ENCODE measurements at places on chromosomes 12 and 14.

GRCh38 chr12:108516511-108517275, 1.6 kb downstream of the FICD start:
- no peak for DNase-seq

DNA sequence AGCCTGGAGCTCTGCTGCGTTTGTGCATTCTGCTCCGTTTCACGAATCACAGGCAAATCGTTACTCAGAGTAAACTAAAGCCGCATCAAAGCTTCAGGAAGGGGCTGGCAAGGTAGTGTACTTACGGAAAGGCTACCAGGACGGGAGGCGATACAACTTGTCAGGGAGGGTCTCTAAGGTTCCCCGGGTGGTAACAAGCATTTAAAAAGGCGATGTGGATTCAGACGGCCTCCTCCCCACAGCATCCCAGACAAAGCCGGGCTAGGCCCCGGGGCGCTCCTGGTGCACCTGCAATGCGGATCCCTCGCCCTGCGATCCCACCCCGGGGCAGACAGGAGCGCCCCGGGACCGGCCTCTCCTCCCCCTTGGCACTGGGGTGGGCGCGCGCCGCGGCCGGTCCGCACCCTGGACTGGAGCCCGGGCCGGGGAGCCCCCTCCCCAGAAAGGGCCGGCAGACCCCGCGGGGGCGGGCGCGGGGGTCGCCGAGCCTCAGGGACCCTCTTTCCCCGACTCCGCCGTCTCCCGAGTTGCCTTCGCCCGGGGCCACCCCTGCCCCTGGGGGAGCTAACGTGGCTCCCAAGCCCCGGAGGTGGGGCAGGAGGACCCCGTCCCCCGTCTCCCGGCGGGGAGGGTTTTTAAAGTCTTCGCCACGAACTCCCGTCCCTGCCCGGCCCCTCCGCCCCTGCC, 718 bp downstream of the CCDC92 start:
- peak; percentile 41 for DNase-seq

GRCh38 chr12:130119241-130119861, 42.9 kb upstream of the FZD10 start:
- no peak for DNase-seq

- DNase-seq: peak; percentile 55
Observed at GRCh38 chr14:20460458-20461224, 593 bp downstream of the PIP4P1 start.

GRCh38 chr12:48336061-48336460, 14.7 kb downstream of the ZNF641 start:
- DNase-seq: no peak

DNA sequence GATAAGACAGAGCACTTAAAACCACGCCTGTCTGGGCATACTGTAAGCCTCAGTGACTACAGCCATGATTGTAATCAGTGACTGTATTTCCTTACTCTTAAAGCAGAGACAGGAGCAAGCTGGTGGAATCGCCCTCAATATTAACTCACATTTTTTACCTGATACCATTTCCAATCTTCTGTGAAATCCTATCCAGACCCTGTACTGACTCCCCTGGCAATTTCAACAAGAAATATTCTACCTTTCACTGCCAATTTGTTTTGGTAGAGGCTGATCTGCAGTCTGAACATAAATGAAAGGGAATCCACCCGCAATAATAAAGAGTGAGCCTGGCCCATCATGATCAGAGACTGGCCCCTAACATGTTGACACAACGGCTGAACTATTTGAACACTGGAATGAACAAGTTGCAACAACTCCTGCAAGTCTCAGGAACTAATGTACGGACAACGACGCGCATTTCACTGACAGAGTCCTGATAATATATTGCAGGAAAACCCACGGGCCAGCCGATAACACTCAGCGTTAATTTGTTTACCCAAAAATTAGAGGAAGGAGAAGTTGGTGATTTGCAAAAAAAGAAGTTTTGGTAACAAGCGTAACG, 195.5 kb upstream of the BTG1 start:
- DNase-seq: no peak

- no peak for DNase-seq
Observed at GRCh38 chr12:10082117-10082874, 16.5 kb downstream of the CLEC1A start.

DNA sequence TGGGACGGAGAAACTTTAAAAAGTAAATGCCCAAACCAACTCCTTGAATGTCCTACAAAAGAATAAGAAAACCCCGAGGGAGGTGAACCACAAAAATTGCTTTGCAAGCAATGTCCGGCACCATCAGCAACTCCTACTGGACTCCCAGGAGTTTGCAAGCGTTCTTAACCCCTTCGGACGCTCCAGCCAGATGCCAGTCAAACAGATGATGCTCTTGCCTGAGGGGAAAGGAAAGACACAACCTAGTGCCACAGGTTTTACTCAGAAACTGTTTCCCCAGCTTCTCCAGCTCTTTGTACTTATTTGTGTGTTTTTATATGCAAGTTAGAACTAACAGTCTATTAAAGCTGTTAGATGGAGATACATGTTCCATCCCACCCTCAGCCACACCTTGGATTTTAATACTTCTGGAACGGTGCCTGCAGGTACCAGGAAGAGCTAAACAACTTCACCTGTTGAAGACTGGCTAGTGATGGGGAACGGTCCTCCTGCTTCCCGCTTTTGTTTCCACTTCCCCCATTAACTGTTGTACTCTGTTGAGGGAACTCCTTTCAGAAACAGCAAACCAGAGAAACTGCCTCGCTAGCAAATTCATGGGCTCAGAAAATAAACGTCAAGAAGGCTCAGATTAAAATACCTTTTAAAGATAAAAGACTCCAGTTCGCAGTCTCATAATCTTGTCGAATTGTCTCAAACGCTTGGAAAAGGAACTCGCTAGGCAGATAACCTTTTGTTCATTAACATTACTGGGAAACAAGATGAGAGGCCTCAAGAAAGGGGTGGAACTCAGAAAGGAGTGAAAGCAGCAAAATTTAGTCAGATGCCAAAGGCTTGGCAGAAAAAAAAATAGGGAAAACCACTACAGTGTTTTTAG, 1.1 kb upstream of the FERMT2 start:
- DNase-seq: no peak

GRCh38 chr14:102922490-102923200, at the start of gene AMN:
TSS of gene AMN (plus strand) at chr14:102922663. CDS start at chr14:102922689, 26 bp downstream.
- DNase-seq: no peak

DNA sequence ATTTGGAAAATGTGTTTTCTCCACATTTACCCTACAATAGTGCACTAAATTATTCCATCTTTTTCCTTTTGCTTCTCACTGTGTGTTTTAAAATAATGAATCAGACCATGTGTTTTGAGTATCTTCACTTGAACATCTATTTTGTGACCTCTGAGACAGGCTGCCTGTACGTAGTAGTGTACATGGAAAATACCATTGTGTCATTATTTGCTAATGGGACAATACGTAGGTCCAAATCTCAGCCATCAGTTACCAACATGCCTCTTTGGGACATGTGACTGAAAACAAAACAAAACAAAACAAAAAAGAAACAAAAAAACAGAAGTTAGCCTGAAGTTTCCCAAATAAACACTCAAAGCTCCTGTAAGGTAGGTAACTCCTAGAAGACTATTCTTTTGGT, 7.1 kb upstream of the MYF6 start:
- no peak for DNase-seq

DNA sequence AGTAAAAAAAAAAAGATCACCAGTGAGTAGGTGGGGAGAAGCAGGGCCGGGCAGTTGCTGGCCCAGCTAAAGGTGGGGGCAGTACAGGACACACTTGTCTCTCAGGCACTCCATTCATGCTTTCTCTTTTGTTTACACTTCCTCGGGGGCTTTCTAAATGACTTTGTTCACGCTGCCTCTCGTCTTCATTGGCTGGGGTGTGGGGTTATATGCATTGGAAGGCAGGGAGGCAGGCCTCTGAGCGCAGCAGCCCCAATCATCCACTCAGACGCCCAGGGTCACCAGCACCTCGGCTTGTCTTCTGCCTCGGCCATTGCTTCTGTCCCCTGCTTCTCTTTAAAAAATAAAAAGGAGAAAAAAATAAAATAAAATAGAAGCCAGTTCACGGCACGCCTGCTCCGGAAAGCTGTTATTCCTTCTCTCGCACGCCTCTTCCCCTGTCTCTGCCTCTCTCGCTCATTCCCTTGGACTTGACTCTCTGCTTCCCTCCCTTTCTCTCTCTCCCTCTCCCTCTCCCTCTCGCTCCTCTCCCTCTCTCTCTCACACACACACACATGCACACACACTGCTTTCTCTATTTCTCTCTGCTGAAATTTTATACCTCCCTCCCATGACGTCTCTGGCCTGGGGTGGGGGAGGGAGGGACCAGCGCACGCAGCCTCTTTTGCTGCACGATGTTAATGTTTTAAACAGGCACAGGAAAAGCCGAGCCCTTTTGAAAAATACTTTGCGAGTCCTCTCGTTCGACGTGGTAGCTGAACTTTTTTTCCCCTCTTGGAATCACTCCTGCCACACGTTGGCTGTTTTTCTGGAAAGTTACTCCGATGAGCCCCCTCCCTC, at the start of gene TGFB3:
TGFB3 (minus strand) TSS at position 570 of the 840 bp plus-strand sequence. CDS start 1,102 bp downstream, outside the sequence.
- DNase-seq: peak; percentile 48

- DNase-seq: peak; percentile 17
Observed at GRCh38 chr12:96402061-96402460, 1.8 kb upstream of the CDK17 start.

DNA sequence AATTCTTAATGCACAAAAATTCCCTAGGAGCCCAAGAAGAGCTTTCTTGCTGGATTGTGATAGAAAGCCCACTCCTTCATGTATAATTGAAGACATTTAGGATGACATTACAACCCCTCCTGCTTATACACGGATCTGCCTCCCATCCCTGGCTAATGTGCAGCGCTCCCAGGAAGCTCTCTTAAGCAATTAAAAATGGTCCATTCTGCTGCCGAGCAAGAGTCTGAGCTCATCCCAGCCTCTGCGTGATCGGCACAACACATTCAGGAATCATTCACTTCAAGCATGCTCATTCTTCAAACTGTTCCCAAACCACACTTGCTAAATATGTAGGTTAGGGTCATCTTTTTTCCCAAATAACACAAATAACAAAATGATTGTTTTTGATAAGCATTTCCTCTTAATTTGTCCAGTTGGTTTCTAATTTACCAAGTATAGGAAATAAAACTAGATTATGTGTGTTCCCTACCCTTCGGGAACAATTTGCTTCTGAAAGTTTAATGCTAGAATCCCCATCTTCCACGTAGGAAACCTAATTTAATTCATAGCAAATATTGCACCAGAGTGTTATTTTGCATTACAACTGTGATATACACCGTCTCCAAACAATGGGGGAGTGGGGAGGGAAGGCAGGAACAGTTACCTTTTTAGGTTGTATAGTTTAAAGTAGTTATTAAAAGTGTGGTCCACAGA, 17.3 kb upstream of the TMEM233 start:
- DNase-seq: no peak

GRCh38 chr12:94495445-94496115, 35.9 kb upstream of the CEP83 start:
- no peak for DNase-seq

GRCh38 chr14:77584809-77585208, 31.6 kb downstream of the SPTLC2 start:
- no peak for DNase-seq

DNA sequence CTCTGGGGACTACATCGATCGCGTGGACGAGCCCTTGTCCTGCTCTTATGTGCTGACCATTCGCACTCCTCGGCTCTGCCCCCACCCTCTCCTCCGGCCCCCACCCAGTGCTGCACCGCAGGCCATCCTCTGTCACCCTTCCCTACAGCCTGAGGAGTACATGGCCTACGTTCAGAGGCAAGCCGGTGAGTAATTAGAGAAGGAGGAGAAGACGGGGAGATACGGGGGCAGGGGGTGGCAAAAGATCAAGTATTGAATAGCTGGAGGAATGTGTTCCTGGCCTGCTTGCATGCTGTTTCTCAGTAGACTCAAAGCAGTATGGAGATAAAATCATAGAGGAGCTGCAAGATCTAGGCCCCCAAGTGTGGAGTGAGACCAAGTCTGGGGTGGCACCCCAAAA, 21.9 kb downstream of the OS9 start:
- no peak for DNase-seq

DNA sequence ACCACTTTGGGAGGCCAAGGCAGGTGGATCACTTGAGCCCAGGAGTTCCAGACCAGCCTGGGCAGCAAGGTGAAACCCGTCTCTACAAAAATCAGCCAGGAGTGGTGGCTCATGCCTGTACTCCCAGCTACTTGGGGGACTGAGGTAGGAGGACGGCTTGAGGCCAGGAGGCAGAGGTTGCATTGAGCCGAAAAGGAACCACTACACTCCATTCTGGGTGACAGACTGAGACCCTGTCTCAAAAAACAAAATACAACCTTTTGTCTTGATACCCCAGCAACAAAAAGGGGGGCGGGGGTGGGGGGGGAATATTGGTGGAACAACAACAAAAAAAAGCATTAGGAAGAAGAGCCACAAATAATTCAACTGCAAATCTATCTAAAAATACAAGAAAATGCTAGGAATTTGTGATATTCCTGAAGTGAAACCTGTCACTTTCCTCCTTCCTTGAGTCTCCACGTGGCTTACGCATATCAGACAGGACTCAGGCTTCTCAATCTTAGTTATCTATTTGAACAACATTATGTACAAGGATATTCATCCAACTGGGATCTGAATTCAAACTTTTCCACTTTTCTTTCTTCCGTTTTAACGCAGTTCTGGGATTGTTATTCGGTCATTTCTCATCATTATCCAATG, 1.3 kb downstream of the R3HDM2 start:
- no peak for DNase-seq

DNA sequence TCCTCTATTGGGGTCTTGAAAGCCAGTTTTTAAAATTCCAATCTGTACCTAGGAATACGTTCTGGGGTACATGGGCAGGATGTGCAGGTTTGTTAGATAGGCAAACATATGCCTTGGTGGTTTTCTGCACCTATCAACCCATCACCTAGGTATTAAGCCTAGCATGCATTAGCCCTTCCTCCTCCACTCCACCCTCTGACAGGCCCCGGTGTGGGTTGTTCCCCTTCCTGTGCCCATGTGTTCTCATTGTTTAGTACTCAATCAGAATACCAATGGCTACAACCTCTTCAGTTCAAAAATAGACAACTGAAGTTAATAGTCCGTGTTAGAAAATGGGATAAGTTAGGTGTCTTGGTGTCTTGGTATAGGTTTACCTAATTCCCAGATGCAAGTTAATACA, 3.4 kb downstream of the NTS start:
- no peak for DNase-seq

GRCh38 chr12:1252758-1253157, 261.7 kb downstream of the ERC1 start:
- no peak for DNase-seq

DNA sequence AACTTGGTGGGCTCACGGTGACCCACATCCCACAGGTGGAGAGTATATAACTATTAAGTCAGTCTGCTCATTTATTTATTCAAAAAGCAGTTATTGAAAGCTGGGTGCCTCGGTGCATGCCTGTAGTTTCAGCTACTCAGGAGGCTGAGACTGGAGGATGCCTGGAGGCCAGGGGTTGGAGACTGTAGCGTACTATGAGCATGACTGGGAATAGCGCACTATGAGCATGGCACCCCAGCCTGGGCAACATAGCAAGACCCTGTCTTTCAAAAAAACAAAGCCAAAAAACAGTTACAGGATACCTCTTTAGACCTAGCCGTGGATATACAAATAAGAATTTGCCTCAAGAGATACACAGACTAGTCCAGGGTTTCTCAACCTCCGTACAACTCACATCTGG, 139.8 kb downstream of the ZFP36L1 start:
- DNase-seq: no peak

Measured in stimulated activated CD4-positive, alpha-beta T cell treated with anti-CD3 and anti-CD28 coated beads, Interleukin-2, amount 100 ng/mL, for 24 hours (primary cell).